Epithelial cell of proximal tubule (primary cell): ENCODE measurements at places on chromosomes 13 and 19. TPM values are rescaled to one million over a fixed set of nuclear protein-coding genes. Genes with fewer than 3 reads are reported as not detected.

DNA sequence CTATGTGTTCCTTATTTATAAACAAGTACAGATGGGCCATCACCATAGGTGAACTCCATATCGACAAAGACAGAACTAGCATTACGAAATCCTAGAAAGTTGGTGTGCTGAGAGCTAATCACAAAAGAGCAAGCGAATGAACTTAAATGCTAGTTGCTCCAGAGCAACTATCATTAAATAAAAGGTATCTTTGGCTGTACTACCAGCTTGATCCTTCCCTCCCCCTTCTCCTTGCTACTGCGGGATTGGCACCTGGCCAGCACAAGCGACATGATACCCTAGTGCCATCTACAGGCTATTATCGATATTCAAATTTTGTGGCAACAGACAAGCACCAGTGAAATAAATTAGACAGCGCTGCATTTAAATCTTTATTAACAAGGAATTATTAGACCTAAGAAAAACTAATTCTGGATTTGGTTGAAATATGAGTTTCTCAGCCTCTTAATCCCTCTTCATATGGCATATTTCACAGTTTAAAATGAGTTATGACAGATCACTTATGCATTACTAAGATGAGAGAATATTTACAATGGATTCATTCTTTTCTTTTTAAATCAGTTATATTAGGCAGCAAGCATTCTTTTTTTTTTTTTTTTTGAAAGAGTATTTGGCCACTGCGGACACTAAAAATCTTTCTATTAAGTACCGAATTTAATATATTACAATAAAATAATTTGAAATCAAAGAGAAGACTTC is 5.8 kb downstream of the PCDH9 start:
- no peak for DNase-seq

- no peak for DNase-seq
Observed at GRCh38 chr19:41311613-41312012, 1.6 kb downstream of the CCDC97 start.

DNA sequence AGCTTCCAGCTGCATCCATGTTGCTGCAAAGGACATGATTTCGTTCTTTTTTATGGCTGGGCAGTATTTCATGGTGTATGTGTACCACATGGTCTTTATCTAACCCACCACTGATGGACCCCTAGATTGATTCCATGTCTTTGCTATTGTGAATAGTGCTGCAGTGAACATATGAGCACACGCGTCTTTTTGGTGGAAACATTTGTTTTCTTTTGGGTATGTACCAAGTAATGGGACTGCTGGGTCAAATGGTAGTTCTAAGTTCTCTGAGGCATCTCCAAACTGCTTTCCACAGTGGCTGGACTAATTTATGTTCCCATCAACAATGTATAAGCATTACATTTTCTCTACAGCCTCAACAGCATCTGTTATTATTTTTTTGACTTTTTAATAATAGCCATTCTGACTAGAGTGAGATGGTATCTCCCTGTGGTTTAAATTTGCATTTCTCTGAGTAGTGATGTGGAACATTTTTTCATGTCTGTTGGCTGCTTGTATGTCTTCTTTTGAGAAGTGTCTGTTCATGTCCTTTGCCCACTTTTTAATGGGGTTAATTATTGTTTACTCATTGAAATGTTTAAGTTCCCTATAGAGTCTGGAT is 6.8 kb upstream of the UBE2L5 start:
- no peak for DNase-seq

DNA sequence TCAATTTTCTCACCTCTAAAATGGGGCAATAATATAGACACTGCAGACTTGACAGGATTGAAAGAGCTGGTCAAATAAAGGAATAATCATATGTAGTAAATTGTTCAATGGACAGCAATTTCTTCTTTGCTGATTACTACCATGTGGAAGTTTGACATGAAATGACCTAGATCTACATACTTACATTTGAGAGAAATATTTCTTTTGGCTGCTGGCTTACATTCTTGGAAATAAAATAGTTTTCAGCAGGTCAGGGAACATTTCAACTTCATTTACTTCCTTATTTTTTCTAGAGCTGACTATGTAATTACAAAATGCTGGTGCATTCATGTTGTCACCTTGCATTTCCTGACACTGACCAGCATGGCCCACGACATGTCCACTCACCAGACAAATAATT is 294.6 kb upstream of the MIR17HG start:
- no peak for DNase-seq

DNA sequence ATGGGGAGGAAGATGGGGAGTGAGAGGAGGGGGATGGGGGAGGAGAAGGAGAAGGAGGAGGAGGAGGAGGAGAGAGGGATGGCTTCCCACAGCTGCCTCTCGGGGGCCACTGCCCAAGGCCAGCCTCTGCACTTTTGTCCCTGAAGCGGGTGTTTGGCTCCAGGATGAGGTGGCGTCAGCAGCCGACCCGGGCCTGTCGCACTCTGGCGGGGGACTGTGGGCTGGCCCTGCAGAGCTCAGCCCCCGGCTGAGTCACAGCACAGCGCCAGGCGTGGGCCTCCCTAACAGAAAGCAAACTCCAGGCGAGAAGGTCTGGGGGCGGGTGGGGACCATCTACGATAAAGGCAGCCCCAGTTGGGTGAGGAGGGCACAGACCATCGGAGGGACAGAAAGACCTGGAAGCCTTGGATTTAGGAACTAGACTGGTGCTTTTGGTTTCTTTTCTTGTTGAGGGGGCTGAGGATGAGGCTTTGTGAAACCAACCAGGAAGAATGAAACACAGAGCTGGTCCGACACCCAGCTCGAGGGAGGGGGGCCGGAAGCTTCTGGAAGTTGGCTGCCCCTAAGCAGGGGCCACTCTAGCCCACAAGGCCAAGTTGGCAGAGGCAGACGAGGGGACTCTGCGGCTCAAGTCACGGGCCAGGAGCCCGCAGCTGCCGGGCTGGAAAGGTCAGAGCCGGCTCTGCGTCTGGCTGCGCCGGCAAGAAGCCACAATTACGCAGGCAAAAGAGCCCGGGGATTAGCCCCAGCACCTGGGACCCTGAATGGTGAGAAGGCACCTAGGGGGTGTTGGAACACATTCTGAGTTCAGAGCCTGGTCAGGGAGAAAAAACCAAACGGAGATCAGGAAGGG is 18.2 kb downstream of the LSM4 start:
- no peak for DNase-seq

DNA sequence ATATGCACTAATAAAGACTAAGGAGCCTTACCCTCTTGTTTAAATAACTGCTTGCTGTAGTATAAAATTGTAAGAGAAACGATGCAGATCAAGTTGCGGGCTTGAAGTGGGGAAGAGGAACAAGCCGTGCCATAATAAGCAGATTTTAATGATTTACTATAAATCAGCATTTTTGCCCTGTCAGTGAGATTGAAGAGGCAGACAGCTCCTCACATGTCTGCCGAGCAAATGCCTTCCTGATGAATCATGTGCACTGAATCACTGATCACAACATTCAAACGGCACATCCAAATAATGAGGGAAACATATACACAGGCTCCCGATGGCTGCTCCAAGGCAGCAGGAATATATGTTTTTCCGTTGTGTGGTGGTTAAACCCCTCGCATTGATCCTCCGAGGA is 282.9 kb downstream of the TSHZ3 start:
- peak; percentile 74 for DNase-seq

GRCh38 chr19:46924874-46925547 is 64.2 kb downstream of the ARHGAP35 start:
- no peak for DNase-seq

Gene IRGC
- not detected in 2 replicates for total RNA-seq

Gene PTGER1
- 4.5 and 16.4 TPM in 2 replicates for total RNA-seq
